Activated B cell treated with CpG ODN at 0.5 μM for 24 hours (primary cell): ENCODE measurements at places on chromosomes 6 and 20. TPM values are rescaled to one million over a fixed set of nuclear protein-coding genes. Genes with fewer than 3 reads are reported as not detected.

- H3K27ac ChIP-seq = no peak overlapping the region
- no peak for DNase-seq
- no peaks in the 10 kb centered on the region for H3K27me3 ChIP-seq
- H3K4me3 ChIP-seq = no peak overlapping the region
- peaks cover 57% of the 10 kb centered on the region for H3K36me3 ChIP-seq
Measured at GRCh38 chr6:157209865-157210530, 113.3 kb downstream of the TMEM242 start.

GRCh38 chr6:98044791-98045470 is 761.9 kb upstream of the MMS22L start:
- no peak for DNase-seq
- no peaks in the 10 kb centered on the region for H3K4me1 ChIP-seq
- H3K4me3 ChIP-seq = no peak overlapping the region
- H3K27ac ChIP-seq = no peak overlapping the region

- no peaks in the 10 kb centered on the region for H3K36me3 ChIP-seq
- peaks cover 8% of the 10 kb centered on the region for H3K4me1 ChIP-seq
- no peak overlapping the region for H3K27ac ChIP-seq
- peaks cover 2% of the 10 kb centered on the region for H3K27me3 ChIP-seq
- DNase-seq = no peak
- no peak overlapping the region for H3K4me3 ChIP-seq
Measured at GRCh38 chr20:39458452-39458851, 496.3 kb downstream of the DHX35 start.

- H3K4me1 ChIP-seq = no peaks in the 10 kb centered on the region
- H3K4me3 ChIP-seq = no peak overlapping the region
- no peak for DNase-seq
- peaks cover 63% of the 10 kb centered on the region for H3K36me3 ChIP-seq
Measured at GRCh38 chr6:6643398-6643797, 54.9 kb downstream of the LY86 start.

- H3K36me3 ChIP-seq = no peaks in the 10 kb centered on the region
- no peak for DNase-seq
- peak overlapping the region; percentile 78 for H3K4me3 ChIP-seq
- H3K27ac ChIP-seq = peak overlapping the region; percentile 90
Measured at GRCh38 chr6:142845143-142845571, 99.8 kb downstream of the HIVEP2 start.

GRCh38 chr20:19003366-19004336 is 190.1 kb downstream of the SCP2D1 start:
- no peaks in the 10 kb centered on the region for H3K4me1 ChIP-seq
- peaks cover 3% of the 10 kb centered on the region for H3K27me3 ChIP-seq
- no peak overlapping the region for H3K27ac ChIP-seq
- H3K4me3 ChIP-seq = no peak overlapping the region
- H3K36me3 ChIP-seq = no peaks in the 10 kb centered on the region
- no peak for DNase-seq

DNA sequence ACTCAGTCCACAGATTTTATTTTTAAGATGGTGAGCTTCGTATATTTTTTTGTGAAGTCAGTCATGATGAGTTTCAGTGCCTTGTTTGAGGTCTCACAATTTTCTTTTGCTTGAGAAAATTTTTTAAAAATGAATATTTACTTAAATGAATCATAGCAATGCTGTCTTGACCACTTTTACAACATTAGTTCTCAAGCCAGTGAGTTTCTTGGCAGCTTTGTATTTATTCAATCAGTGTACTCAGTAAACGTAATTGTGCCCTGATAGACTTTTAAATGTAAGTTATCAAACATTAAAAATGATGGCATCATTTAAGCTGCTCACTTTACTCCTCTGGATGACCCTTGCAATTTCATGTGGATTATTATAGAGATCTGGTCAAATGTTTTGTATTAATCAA is 261.4 kb downstream of the KHDC1L start:
- H3K36me3 ChIP-seq = no peaks in the 10 kb centered on the region
- no peak for DNase-seq
- H3K27me3 ChIP-seq = no peaks in the 10 kb centered on the region
- no peak overlapping the region for H3K4me3 ChIP-seq
- no peak overlapping the region for H3K27ac ChIP-seq
- no peaks in the 10 kb centered on the region for H3K4me1 ChIP-seq

- H3K4me3 ChIP-seq = no peak overlapping the region
- no peak for DNase-seq
- H3K4me1 ChIP-seq = no peaks in the 10 kb centered on the region
- no peaks in the 10 kb centered on the region for H3K36me3 ChIP-seq
Measured at GRCh38 chr6:19772891-19773290, 64.3 kb upstream of the ID4 start.

DNA sequence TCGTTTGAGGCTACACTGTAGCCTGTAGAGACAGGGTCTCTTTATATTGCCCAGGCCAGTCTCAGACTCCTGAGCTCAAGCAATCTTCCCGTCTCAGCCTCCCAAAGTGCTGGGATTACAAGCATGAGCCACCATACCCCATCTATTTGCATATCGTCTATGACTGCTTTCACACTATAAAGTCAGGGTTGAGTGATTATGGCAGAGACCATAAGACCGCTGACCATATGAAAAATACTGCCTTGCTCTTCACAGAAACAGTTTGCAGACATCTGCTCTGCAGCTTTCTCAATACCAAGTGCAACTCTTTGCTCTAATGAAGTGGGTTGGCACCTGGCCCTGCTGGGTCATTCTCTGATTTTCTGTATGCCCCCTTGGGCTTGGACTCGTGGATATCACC is 79.5 kb upstream of the PAK5 start:
- no peak for DNase-seq
- H3K27me3 ChIP-seq = peaks cover 6% of the 10 kb centered on the region
- H3K4me3 ChIP-seq = no peak overlapping the region

- H3K4me3 ChIP-seq = no peak overlapping the region
- H3K27ac ChIP-seq = no peak overlapping the region
- peaks cover 13% of the 10 kb centered on the region for H3K27me3 ChIP-seq
- H3K36me3 ChIP-seq = no peaks in the 10 kb centered on the region
- no peaks in the 10 kb centered on the region for H3K4me1 ChIP-seq
Measured at GRCh38 chr20:45685896-45686295, 15.9 kb upstream of the WFDC11 start.

DNA sequence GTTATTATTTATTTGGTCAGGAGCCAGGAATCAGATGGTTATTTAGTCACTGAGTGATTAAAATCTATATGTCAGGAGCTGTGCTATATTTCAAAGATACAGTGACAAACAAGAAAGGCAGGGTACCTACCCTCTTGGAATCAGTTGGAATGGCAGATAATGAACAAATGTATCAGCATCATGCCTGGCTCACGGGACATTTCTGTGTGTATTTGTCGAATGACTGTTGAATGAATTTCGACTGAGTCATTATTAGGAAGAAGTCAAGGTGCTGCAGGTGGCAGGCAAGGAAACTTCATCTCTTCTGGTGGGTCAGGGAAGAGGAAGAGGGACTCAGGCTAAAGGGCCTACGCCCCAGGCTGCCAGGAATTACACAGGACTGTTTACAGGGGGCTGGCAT is 13.6 kb downstream of the PKIG start:
- no peak for DNase-seq
- H3K36me3 ChIP-seq = peaks cover 82% of the 10 kb centered on the region
- H3K27ac ChIP-seq = peak overlapping the region; percentile 87
- H3K4me3 ChIP-seq = peak overlapping the region; percentile 63

GRCh38 chr20:19996917-19997316 is 20.2 kb upstream of the NAA20 start:
- H3K27me3 ChIP-seq = peaks cover 9% of the 10 kb centered on the region
- H3K4me1 ChIP-seq = no peaks in the 10 kb centered on the region
- H3K4me3 ChIP-seq = no peak overlapping the region
- H3K27ac ChIP-seq = no peak overlapping the region

DNA sequence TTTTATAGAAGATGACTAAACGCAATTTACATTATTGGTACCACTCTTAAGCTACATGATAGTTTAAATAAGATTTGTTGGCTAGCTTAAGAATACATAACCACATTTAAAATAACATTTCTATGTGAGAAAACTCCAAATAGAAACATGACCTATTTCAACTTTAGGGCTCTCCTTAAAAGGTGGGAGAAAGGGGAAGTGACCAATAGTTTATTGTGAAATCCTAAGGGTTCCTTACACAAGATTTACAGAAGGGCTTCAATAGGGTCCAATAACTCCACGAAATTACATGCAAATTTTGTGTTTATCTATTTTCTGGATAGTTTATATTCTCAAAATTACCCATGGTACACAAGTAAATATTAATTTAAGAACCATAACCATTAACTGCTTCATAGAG is 91.6 kb upstream of the DST start:
- H3K36me3 ChIP-seq = no peaks in the 10 kb centered on the region
- no peak overlapping the region for H3K27ac ChIP-seq
- no peak for DNase-seq

DNA sequence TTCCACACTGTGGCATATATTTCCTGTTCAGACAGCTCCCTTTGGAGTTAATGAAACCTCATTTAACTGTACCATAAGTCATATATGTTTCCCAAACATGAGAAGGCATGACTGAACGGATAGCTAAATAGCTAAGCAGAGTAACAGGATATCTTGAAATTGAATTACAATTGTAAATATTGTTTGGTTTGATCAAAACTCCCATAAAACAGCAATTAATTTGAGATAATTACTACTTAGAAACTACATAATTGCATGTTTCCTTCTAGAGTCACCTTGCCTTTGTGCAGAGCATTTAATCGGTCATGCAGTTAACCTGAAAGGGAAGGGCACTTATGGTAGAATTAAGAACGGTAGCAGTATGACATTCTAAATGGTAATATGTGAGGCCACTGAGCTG is 179.0 kb upstream of the MAP3K7 start:
- DNase-seq = no peak
- H3K27me3 ChIP-seq = no peaks in the 10 kb centered on the region
- no peaks in the 10 kb centered on the region for H3K4me1 ChIP-seq
- no peak overlapping the region for H3K4me3 ChIP-seq
- no peaks in the 10 kb centered on the region for H3K36me3 ChIP-seq
- H3K27ac ChIP-seq = no peak overlapping the region

GRCh38 chr6:90190752-90191395 is 105.8 kb downstream of the BACH2 start:
- peak overlapping the region; percentile 36 for H3K4me3 ChIP-seq
- H3K27ac ChIP-seq = peak overlapping the region; percentile 91
- H3K4me1 ChIP-seq = peaks cover 90% of the 10 kb centered on the region
- H3K36me3 ChIP-seq = peaks cover 25% of the 10 kb centered on the region
- H3K27me3 ChIP-seq = no peaks in the 10 kb centered on the region
- no peak for DNase-seq

DNA sequence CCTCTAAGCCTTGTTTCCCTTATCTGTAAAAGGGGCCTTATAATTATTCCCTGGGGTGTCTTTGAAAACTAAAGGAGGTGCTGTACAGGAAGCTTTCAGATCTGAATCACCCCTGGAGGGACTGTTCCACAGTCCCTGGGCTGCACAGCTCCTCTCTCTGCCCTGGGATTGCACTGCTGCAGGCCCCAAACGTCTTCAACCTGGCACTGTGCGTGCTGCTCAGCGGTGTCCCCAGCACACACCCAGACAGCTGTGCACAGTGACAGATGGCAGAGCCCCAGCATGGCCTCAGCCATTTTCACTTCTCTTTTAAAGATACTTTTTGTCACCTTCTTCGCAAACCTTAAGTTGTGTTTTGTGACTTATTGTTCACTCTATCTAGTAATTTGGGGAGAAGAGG is 50.7 kb upstream of the INSM1 start:
- no peak overlapping the region for H3K27ac ChIP-seq
- H3K36me3 ChIP-seq = no peaks in the 10 kb centered on the region
- no peak for DNase-seq
- H3K4me3 ChIP-seq = peak overlapping the region; percentile 24
- H3K4me1 ChIP-seq = peaks cover 8% of the 10 kb centered on the region

- H3K36me3 ChIP-seq = peaks cover 73% of the 10 kb centered on the region
- no peak overlapping the region for H3K4me3 ChIP-seq
- no peaks in the 10 kb centered on the region for H3K27me3 ChIP-seq
- H3K27ac ChIP-seq = no peak overlapping the region
- peaks cover 41% of the 10 kb centered on the region for H3K4me1 ChIP-seq
- DNase-seq = no peak
Measured at GRCh38 chr6:150652848-150653613, 53.3 kb downstream of the PLEKHG1 start.

- no peaks in the 10 kb centered on the region for H3K36me3 ChIP-seq
- no peak for DNase-seq
- no peaks in the 10 kb centered on the region for H3K4me1 ChIP-seq
Measured at GRCh38 chr20:50417484-50418235, 92.5 kb upstream of the PTPN1 start.

- no peak for DNase-seq
- H3K4me3 ChIP-seq = no peak overlapping the region
- peaks cover 37% of the 10 kb centered on the region for H3K27me3 ChIP-seq
- no peaks in the 10 kb centered on the region for H3K36me3 ChIP-seq
- no peak overlapping the region for H3K27ac ChIP-seq
Measured at GRCh38 chr6:11040134-11040533, 4.0 kb downstream of the ELOVL2 start.

DNA sequence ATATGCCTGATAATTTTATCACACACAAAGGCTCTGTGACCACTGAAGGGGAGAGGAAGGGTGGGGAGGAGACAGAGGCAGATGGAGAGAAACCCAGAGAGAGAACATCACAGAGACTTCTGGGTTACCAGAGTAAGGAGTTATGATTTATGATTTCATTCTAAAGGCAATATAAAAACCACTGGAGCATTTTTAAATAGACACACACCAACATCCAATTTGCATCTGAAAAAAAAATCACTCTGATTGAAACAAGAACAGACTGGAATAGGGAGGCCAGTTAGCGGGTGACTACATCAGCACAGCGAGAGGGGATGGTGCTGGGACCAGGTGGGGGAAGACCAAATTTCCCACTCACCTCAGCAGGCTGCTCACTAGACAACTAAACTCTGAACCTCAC is 104.8 kb downstream of the AGPAT4 start:
- no peak overlapping the region for H3K4me3 ChIP-seq
- peaks cover 6% of the 10 kb centered on the region for H3K36me3 ChIP-seq

DNA sequence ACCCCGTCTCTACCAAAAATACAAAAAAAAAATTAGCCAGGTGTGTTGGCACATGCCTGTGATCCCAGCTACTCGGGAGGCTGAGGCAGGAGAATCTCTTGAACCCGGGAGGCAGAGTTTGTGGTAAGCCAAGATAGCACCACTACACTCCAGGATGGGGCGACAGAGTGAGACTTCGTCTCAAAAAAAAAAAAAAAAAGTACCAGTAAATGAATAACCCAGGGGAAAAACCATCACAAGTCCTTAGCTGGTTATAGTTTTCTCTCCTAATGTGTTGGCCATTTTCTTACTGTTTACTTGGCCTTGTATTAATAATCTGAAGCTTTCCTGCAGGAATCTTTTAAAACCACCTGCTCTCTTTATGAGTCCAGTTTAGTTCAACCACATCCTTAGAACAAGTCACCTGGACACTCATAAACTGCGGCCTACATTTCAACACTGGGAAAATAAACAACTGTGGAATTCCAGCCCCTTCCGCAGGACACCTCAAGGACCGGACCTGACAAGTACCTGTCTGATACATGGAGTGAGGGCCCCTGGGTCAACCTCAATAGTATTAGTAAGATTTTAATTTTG is 102.6 kb downstream of the ATP9A start:
- H3K4me3 ChIP-seq = no peak overlapping the region
- peaks cover 24% of the 10 kb centered on the region for H3K4me1 ChIP-seq
- DNase-seq = no peak
- H3K36me3 ChIP-seq = no peaks in the 10 kb centered on the region

- peak overlapping the region; percentile 96 for H3K4me3 ChIP-seq
- DNase-seq = no peak
- peaks cover 9% of the 10 kb centered on the region for H3K36me3 ChIP-seq
- H3K27me3 ChIP-seq = no peaks in the 10 kb centered on the region
Measured at GRCh38 chr6:26172608-26172968, 85.4 kb downstream of the HFE start.

HLA-DPB1 gene
- total RNA-seq = 853 and 854 TPM in 2 replicates

VIP gene
- total RNA-seq = not detected in 2 replicates

ESF1 gene
- total RNA-seq = 15.5 and 15.8 TPM in 2 replicates

CTCFL gene
- not detected in 2 replicates for total RNA-seq

VWA7 gene
- total RNA-seq = 1.6 and 2.9 TPM in 2 replicates

EHMT2 gene
- 49.9 and 58.4 TPM in 2 replicates for total RNA-seq

C20orf96 gene
- total RNA-seq = 5.3 and 5.5 TPM in 2 replicates

NOTCH4 gene
- total RNA-seq = 3.3 and 4.0 TPM in 2 replicates
